ENCODE measurements at places on chromosomes 5 and 9. TPM values are rescaled to one million over a fixed set of nuclear protein-coding genes. Genes with fewer than 3 reads are reported as not detected.

Gene FBP2
- not detected for total RNA-seq

GRCh38 chr5:41794471-41794870 is 75.8 kb downstream of the OXCT1 start:
- DNase-seq, result no peak

DNA sequence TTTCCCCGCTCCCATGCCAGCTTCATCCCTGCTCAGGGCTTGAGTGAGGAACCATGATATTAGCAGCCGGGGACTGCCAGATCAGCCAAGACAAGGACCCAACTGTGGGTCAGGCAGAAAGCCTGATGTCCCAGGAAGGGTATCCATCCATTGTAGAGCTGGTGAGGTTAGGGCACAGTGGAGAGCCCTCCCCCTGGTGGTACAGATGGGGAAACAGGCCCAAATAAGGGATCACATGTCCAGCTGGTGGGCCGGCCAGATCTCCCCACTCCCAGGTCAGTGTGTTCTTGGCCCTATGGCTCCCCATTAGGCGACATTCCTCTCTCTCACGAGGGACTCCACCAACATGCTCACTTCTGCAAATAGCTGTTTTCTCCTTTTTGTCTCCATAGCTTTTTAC is 9.0 kb downstream of the CDX1 start:
- DNase-seq, result no peak

DNA sequence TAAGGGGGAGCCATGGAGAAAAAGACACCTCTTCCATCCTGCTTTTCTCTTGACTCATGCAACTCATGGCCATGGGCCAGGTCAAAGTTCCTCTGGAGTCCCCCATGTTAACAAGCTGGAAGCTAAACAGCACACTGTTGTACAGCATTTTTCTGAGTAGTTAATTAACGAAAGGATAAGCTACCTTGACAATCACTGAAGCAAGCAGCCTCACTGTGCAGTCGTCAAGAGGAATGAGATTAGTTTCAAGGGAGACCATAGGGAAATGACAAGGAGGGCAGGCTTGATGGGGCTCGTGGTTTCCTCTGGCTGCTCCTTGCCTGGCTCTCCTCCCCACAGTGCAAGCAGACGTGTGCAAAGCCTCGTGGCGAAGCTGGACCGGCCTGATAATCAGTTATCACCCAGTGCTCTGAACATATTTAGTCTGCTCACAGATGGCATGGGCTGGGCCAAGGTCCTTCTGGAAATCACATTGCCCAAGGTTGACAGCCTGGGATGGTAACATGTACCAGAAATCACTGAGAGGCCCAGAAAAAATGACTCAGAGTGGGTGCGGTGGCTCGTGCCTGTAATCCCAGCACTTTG is 209.5 kb downstream of the SLIT3 start:
- no peak for DNase-seq

Gene TCOF1
- total RNA-seq, result 17.5 TPM

GRCh38 chr5:154110716-154111115 is 71.9 kb downstream of the MFAP3 start:
- no peak for DNase-seq

DNA sequence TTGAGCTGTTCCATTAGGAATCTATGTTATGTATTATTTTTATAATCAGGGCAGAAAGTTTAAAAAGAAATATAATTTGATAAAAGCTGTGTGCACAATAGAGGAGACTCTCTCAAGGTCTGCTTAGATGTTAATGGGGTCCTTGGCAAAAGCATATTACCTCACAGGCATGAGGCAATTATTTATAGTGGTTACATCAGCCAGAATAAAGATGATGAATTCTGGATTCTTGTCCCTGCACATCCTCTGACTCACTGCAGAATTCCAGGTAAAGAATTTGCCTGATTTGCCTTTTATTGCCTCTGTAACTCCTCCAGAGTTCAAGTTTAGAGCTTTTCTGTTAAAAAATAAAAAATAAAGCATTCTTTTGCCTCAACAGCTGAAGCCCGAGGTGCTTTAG is 253.6 kb downstream of the MAST4 start:
- DNase-seq, result no peak

DNA sequence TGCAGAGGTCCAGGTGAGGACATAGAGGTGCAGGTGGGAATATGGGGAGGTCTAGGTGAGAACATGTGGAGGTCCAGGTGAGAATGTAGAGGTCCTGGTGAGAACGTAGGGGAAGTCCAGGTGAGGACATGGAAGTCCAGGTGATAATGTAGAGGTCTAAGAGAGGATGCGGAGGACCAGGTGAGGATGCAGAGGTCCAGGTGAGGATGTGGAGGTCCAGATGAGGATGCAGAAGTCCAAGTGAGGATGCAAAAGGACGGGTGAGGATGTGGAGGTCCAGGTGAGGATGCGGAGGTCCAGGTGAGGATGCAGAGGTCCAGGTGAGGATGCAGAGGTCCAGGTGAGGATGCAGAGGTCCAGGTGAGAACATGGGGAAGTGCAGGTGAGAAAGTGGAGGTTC is 133.8 kb downstream of the MRPL36 start:
- DNase-seq, result no peak

DNA sequence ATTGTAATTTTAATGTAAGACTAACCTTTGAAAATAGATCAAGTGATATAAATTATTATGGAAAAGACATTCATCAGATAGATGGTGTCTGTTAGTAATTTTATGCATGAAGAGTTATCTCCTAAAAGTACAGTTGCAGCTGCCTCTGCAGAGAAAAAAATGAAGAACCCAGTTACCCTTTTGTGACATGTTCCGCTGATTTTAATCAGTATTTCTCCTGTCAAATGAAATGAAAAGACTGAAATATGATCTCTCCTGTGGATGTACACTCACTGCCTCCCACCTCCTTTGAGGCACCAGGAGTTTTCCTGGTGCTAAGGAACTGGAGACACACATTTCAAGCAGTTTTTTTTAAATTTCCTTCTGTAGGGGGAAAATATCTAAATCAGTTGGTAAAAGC is 277.4 kb downstream of the KIF4B start:
- no peak for DNase-seq

Gene GABBR2
- not detected for total RNA-seq

- no peak for DNase-seq
These were observed 11.8 kb downstream of the IL12B start for GRCh38 chr5:159318448-159318847.

GRCh38 chr9:16217943-16218701 is 652.3 kb downstream of the BNC2 start:
- DNase-seq, result no peak

DNA sequence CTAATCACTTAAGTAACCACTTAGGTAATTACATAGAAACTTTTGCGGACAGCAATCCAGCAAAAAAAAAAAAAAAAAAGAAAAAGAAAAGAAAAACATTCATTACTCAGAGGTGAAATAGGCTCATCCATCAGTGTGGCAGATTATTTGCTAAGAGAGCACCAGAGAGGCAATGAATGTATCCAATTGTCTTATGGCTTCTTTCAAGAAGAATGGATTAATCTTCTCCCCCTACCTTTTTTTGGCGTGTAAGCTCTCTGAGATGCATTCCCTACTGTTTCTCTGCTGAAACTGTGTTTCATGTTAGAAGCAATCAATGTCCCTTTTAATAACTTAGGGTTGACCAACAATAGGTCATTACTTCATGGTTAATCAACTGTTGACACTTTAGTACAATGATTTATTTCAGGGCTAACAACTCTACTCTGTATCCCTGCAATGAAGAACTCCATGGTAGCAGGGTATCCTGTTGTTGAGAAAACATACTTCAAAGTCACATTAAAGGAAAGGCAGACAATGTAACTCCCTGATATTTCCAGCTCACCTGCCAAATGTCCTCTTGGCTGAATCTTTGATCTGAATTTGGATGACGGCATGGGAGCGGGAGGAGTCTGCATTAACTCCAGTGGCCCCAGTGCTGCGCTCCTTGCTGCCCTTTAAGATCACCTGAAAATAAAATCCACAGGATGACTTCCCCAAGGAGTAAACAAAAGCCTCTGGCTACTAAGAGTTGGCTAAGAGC is 57.6 kb downstream of the KIF24 start:
- DNase-seq, result no peak

- DNase-seq, result no peak
These were observed 50.3 kb upstream of the GADD45G start for GRCh38 chr9:89554307-89555035.

GRCh38 chr5:23930985-23931384 is 423.6 kb downstream of the PRDM9 start:
- DNase-seq, result no peak

- no peak for DNase-seq
These were observed 855.9 kb upstream of the CDH10 start for GRCh38 chr5:25500635-25501034.

Gene EGR1
- 280 TPM for total RNA-seq

GRCh38 chr9:110799396-110799795 is 130.8 kb downstream of the MUSK start:
- DNase-seq, result no peak

GRCh38 chr9:29865764-29866313 is 2292.6 kb upstream of the C9orf72 start:
- DNase-seq, result no peak

DNA sequence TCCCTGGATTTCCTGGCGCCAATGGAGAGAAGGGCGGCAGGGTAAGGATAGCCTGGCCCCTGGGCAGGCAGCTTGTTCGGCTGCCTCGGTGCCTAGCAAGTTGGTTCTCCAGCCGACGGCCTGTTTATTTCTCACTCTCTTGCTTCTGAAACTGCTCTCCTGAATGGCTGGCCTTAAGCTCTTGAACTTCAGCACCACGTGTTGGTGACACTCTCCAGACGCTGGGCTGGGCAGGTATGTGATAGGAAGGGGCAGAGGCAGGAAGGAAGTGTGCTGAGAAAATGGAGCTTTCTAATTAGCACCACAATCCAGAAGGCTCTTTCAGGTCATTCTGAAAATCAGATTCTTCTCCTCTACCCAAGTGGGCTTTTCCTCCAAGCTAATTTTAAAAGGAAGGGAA is 91.4 kb upstream of the FCN2 start:
- no peak for DNase-seq

GRCh38 chr9:81868145-81868544 is 60.1 kb upstream of the SPATA31D4 start:
- DNase-seq, result no peak

Gene FRMPD1
- not detected for total RNA-seq

DNA sequence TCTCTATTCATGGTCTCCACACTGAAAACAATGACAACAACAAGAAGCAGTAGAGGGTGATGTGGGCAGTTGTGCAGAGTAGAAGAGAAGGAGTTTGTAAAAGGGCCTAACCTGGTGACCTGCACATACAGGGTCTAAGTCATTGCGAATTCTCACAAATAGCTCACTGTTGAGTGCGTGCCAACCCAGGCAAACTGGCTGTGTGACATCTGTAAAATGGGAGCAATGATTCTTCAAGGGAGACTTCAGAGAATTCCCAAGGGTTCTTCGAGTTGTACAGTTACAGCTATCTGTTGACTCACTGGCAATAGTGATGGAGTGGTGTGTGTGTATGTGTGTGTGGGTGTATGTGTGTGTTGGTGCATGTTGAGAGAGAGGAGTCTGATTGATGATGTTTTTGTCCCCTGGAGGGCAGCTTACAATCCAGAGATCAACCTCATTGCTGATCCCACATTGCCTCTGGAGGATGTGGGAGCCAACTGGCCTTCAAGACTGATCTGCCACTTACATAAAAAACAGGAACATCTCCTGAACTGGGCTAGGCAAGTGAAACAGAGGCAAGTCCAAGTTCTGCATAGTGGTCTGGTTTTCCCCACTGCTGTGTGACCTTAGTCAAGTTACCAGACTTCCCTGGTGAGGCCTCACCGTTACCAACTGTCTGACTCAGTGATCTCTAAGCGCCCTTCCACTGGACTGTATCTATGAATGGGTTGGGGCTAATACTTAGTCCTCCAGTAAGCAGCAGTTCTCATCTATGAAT is 3.2 kb downstream of the FAT2 start:
- DNase-seq, result no peak

DNA sequence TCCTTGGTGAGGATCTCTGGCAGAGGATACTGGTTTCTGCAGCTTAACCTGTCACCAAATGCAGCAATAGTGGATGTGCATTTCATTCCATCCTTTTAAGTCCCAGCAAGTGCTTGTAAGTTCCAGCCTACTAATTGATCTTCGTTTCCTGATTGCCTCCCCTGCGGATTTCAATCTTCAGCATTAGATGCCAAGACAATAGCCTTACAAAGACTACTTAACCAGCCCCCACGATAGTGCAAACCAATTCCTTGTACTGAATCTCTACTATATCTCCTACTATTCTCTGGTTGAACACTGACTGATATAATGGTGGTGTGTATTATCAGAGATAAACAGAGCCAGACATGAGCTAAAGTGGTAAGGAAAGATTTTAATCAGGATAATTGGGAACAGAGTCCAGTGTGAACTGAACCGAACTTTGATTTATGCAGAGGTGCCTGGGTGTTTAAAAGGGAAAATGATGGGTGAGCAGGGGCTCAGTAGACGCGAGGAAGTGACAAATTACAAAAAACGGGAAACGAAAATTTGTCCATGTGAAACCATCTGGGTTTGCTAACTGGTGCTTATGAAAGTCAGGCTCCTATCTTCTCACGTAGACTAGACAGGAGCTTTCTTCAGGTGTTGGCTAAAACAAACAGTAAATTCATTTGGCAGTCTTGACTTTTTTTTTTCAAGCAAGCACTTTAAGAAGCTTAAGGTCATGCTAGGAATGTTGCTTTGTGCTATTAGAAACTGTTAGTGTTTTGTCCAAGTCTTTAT is 106.9 kb upstream of the ST8SIA4 start:
- no peak for DNase-seq

DNA sequence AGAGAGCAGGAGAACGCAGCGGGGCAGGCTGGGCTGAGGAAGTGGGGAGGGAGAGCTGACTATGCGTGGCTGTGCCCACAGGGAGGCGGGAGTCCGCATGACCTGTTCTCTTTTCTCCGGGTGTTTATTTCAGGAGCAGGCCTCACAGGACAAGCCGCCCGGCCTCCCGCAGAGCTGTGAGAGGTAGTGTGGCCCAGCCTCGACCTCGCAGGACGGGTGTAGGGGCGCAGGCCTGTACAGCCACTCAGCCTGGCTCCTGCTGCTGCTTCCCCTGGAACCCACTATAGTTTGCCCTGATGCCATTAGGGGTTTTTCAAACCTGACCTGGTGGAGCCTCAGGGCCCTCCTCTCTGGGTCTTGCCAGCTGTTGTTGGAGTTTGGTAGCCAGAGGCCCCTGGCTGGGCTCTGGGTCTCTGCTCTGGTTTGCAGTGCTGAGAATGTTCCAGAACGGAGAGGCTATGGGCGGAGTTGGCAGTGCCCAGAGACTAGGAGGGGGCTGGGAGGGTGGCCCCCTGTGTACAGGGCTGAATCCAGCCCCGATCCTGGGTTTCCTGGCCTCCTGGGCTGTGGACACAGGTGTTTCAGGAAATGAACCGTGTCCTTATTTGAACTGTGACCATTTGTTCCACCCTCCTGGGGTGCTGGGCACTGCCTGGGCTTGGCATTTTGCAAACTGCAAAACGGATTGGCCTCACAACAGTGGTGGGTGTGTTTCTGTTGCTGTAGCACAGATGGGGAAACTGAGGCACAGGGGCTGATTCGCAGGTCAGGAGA is 78.8 kb downstream of the WNK2 start:
- peak; percentile 7 for DNase-seq

Gene CDHR2
- not detected for total RNA-seq

DNA sequence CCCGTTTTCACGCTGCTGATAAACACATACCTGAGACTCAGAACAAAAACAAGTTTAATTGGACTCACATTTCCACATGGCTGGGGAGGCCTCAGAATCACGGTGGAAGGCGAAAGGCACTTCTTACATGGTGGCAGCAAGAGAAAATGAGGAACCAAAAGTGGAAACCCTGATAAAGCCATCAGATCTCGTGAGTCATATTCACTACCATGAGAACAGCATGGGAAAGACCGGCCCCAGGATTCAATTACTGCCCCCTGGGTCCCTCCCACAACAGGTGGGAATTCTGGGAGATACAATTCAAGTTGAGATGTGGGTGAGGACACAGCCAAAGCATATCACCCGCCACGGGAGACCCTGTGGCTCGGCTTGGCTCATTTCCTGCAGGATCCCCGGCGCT is 20.2 kb downstream of the EXD3 start:
- no peak for DNase-seq

Data from omental fat pad (tissue), 4 donors.